ENCODE measurements at places on chromosomes 5 and 9.

GRCh38 chr9:115985657-115986056 is 167.9 kb upstream of the PAPPA start:
- no peak for DNase-seq

- no peak for DNase-seq
Measured at GRCh38 chr5:137836298-137836697, 31.4 kb upstream of the MYOT start.

DNA sequence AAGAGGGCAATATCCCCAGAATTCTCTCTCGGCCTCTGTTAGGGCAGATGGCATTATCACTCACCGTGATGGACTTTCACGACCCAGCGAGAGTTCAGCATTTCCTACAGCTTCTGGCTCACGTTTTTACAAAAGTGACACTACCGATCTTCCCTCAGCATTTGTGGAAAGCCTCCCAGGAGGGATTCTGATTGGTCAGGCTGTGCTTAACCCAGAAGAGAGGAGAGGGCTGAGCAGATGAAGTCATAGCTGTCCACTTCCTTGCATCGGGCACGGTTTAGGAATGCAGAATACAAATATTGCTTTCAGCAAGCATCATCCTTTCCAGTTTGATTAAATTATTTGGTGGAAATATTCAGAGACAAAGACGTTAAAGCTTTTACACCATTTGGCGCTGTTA is 277.4 kb upstream of the MSX2 start:
- no peak for DNase-seq

GRCh38 chr5:162654661-162655405 is 587.3 kb downstream of the GABRG2 start:
- no peak for DNase-seq

GRCh38 chr5:171483551-171484135 is 64.2 kb downstream of the FGF18 start:
- no peak for DNase-seq
